Smooth muscle cell of bladder (primary cell): ENCODE measurements at places on chromosomes 7 and 10. TPM values are rescaled to one million over a fixed set of nuclear protein-coding genes. Genes with fewer than 3 reads are reported as not detected.

The ABCB4 gene
- 3.4 and 5.5 TPM in 2 replicates for total RNA-seq

The SPDYE18 gene
- 0.09 and 0.14 TPM in 2 replicates for total RNA-seq

The AKR1D1 gene
- not detected in 2 replicates for total RNA-seq

The LRRTM3 gene
- total RNA-seq, result not detected in 2 replicates

The NODAL gene
- not detected in 2 replicates for total RNA-seq

The HOXA10 gene
- total RNA-seq, result 6.5 and 11.8 TPM in 2 replicates

The GPR85 gene
- total RNA-seq, result 3.1 and 3.3 TPM in 2 replicates

The CYP17A1 gene
- total RNA-seq, result not detected in 2 replicates

The CYP2C19 gene
- not detected in 2 replicates for total RNA-seq

The PLXNA4 gene
- total RNA-seq, result 0.28 and 1.6 TPM in 2 replicates

The SPDYE16 gene
- 0.14 TPM in 1 of 2 replicates, not detected in the other for total RNA-seq

The HTR7 gene
- total RNA-seq, result 0.92 and 2.4 TPM in 2 replicates

The OR6V1 gene
- total RNA-seq, result not detected in 2 replicates

The PRTFDC1 gene
- 19.4 and 23.3 TPM in 2 replicates for total RNA-seq

The KIF11 gene
- total RNA-seq, result 3.2 and 3.4 TPM in 2 replicates

The WEE2 gene
- not detected in 2 replicates for total RNA-seq

The KIF5B gene
- 128 and 138 TPM in 2 replicates for total RNA-seq

The ECHDC3 gene
- 1.6 and 4.4 TPM in 2 replicates for total RNA-seq

The PPIA gene
- total RNA-seq, result 1,090 and 1,145 TPM in 2 replicates

The FAM3C gene
- total RNA-seq, result 48.1 and 117 TPM in 2 replicates

The MMD2 gene
- not detected in 2 replicates for total RNA-seq

The HMX2 gene
- not detected in 2 replicates for total RNA-seq

The MTERF1 gene
- total RNA-seq, result 5.8 and 8.6 TPM in 2 replicates

The ODAD2 gene
- total RNA-seq, result 1.2 and 3.1 TPM in 2 replicates

The GDF10 gene
- total RNA-seq, result 0.14 and 1.2 TPM in 2 replicates

The RHEB gene
- total RNA-seq, result 47.6 and 70.4 TPM in 2 replicates

The ATG9B gene
- 0.37 TPM in 1 of 2 replicates, not detected in the other for total RNA-seq

The FAM25G gene
- not detected in 2 replicates for total RNA-seq

The AMPH gene
- total RNA-seq, result 3.4 and 4.0 TPM in 2 replicates

The PILRB gene
- 3.7 and 6.6 TPM in 2 replicates for total RNA-seq

The ADRA2A gene
- under 0.01 and 0.18 TPM in 2 replicates for total RNA-seq

The CARD11 gene
- 0.43 and 0.55 TPM in 2 replicates for total RNA-seq

The UBTD1 gene
- 16.4 and 21.3 TPM in 2 replicates for total RNA-seq

The H2BK1 gene
- total RNA-seq, result not detected in 2 replicates

The CALML3 gene
- total RNA-seq, result under 0.01 TPM in 1 of 2 replicates, not detected in the other
